BE2C (cell line): ENCODE measurements at places on chromosomes 4 and X.

GRCh38 chr4:75745161-75745560, 20.8 kb downstream of the USO1 start:
- no peak for DNase-seq

DNA sequence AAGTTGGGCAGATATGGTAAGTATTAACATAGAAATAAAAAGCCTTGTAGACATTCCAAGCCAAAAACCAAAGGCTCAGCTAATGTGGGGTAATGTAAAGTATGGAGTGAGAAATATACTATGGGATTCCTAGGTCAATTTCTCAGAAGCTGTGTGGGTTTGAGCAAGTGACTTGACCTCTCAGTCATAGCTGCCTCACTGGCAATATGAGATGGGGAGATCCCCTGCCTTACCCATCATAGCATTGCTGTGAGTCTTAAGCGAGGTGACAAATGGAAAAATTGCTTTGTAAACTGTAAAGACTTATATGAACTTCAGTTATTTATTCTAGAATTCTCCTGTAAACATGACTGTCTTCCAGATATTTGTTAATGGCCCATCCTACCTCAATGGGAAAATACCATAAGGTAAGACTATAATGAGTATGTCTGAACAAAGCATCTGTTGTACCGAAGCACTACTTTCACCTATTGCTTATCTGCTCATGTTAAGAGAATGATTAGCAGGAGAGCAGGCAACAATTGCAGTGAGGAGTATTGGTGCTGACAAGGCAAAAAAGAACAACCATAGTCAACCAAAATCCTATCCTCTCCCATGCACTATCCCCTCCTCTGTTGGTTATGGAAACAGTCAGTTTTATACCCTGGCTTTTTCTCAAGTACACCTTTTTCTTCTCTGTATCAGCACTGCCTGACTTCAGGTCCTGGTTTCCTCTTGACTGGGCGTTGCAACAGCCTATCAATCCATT, 44.1 kb upstream of the TRPC3 start:
- DNase-seq = no peak

DNA sequence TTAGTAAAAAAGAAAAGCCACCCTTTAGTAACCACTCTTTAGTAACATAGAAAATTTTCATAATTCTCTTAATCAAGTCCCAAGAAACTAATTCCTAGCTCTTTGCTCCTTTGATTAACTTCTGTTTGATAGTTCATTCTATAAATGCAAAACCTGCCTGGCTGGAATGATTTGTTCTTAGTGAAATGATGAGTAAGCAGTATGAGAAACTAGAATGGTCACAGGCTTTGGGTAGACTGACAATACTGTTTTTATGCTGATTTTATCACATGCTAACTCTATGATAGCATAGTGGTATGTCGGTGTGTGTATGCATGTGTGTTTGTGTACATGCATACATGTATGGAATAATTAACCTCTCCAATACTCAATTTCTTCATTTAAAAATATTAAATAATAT, 81.2 kb downstream of the SYTL5 start:
- no peak for DNase-seq

DNA sequence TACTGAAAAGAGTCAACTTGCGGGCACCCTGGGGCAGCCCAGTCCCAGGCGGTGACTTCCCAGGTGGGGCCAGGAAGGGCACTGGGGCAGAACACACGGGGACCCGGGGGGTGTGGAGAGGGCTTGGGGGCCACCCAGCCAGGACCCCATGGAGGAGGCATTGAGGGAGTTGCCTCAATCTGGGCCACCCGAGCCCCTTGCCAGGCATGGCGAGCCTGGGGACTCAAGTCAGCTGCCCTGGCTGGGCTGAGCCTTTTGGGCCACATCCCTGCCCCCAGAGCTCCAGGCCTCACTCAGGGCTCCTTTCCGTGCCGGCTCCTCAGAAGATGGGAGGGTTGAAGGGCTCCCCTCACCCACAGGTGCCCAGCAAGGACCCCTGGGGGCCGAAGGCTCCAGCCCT, 6.6 kb upstream of the CPLX1 start:
- DNase-seq = no peak

DNA sequence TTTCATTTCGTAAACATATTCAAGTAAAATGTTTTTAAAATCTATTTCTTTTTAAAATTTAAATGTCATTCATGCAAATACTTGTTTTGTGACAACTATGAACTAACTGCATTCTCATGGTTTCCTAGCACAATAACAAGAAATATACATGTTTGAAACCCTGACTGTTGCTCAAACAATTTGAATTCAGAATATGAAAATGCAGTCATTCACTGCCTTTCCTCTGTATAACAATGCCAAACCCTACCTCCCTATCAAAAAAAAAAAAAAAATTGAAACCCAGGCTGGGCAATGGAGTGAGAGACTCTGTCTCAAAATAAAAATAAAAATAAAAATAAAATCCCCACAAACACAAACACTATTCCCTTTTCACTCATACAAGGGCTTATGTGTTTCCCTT, 42.1 kb downstream of the MAB21L2 start:
- no peak for DNase-seq

DNA sequence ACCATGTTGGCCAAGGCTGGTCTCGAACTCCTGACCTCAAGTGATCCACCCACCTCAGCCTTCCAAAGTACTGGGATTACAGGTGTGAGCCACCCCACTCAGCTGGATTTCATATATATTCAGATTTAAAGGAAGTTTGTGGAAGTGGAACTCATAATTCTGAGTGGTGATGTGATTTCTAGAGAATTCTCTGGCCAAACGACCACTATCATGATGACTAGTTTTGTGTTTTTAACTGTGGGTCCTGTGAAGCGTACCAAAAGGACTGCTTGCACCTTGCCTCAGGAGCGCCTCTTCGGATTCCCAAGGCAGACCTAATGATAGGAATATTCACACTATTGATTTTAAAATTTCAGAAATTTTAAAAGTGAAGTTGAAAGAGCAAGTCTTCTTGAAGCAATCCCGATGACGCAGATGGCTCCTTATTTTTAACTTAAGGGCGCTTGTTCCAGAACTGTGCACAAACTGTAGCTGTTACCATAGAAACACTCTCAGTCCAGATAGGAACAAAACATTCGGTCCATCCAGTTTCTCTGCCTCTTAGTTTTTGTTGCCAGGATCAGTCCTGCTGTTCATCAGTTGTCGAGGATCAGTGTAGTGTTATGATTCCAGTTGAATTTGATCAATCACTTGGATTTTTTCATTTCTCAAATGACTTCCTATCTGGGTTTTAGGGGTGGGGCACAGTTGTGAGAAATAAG, 51.7 kb upstream of the CLCN4 start:
- DNase-seq = no peak

GRCh38 chr4:51907006-51907669, 64.2 kb downstream of the DCUN1D4 start:
- no peak for DNase-seq

GRCh38 chr4:87632469-87632868, 17.6 kb upstream of the DMP1 start:
- DNase-seq = no peak

- no peak for DNase-seq
Measured at GRCh38 chrX:111431001-111431400, 19.0 kb upstream of the DCX start.

DNA sequence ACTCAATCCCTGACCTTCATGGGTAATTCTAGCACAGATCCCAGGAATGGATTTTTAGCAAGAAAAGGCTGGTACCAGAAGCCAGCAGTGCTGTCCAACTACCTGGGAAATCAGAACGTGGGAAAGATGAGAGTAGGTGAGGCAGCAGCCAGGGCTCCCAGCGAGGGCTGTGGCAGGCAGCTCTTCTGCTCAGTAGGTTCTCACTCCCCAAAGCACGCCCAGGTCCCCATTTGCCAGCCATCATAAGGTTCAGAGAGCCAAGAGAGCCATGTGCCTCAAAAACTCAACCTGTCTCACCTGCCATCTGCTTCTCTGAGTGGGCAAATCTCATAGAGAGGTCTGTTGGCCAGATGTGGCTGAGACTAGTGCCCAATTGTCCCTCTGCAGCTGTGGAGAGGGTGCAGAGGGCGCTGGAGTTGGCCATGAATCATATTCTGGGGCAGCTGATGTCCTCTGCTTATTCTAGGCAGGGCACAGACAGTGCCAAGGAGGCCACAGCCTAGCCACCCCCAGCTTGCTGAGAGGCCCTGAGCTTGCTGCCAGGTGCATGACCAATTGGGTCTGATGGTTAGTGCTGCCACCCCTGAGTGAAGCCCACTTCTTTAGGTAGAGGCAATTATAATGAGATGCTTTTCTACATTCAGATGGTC, 81.7 kb upstream of the GATB start:
- no peak for DNase-seq

- no peak for DNase-seq
Measured at GRCh38 chrX:72202792-72203401, 21.3 kb downstream of the PIN4 start.

GRCh38 chr4:118927974-118928373, 39.3 kb downstream of the SYNPO2 start:
- DNase-seq = peak; percentile 27

DNA sequence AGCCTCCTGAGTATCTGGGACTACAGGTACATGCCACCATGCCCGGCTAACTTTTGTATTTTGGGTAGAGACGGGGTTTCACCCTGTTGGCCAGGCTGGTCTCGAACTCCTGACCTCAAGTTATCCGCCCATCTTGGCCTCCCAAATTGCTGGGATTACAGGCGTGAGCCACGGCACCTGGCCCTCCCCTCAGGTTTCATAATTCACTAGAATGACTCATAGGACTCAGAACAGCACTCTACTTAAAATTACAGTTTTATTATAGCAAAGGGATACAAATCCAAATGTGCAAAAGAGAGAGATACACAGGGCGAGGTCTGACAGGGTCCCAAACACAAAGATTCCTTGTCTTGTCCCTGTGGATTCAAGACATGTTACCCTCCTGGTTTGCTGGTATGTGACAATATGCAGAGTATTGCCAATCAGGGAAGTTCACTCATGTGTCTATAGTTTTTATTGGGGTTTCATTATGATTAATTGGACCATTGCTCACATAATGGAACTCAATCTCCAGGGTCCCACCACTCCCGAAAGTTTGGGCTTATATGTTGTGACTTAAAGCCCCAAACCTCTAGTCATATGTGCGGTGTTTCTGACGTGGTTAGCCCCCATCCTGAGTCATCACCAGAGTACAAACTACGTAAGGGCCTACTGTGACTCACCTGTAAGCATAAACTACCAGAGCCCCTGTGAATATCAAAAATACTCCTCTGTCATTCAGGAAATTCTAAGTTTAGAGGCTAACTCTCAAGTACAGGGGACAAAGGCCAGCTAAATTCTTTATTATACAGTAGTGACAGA, 5.2 kb downstream of the YIPF6 start:
- DNase-seq = no peak

- DNase-seq = peak; percentile 32
Measured at GRCh38 chr4:17347445-17347844, 164.4 kb downstream of the QDPR start.

DNA sequence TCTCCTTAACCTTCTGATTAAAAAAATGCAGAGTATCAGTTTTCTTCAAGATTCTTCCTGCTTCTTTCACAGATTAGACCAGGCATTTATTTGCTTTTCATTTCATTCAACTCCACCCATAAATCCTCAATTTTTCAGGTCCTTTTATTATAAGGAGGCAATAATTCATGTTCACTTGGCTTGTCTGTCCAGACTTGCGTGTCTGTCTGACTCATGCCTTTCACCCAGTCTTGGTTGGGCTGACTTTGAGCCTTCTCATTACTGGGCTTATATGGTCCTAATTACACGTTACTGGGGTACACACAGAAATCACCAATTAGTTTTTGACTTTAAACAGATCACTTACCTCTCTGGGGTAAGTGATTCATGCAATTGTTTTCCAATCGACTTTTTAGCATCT, 48.8 kb upstream of the GALNT7 start:
- DNase-seq = no peak

DNA sequence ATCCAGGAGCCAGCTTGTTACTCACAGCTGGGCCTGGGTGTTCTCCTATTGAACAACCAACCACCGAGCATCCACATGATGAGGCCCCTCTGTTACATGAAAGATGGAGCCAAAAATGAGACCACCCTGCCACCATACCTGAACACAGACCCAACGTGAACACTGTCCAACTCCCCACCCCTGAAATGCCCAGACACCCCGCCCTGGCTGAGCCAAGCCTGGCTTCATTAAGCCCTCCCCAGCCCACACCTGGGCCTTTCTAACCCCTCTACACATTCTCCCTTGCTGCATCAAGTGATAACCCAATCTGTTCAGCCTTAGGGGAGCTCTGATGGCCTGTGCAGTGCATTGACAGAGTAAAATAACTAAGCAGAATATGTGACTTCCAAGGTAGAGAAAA, 80.7 kb downstream of the EVC start:
- DNase-seq = no peak

DNA sequence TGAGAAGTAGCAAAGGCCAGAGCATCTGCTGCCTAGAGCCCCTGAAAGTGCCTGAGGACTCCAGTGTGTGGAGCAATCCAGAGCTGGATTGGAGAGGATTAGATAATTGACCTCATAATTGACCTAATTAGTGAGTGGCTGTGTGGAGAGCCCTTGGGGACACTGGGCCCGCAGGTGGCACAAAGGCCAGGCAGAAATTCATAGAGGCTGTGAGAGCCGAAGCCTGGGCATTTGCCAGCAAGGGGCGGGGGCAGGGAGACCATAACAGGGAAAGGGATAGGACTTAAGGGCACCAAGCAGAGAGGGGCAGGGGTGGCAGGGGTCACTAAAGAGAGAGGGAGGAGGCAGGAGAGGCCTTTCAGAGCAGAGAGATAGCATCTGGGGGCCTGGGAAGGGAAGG, 45.3 kb downstream of the EFNB1 start:
- DNase-seq = no peak

- DNase-seq = peak; percentile 56
Measured at GRCh38 chr4:138835832-138836533, 179.6 kb upstream of the NOCT start.

GRCh38 chrX:40976981-40977380, 108.3 kb upstream of the USP9X start:
- DNase-seq = no peak

GRCh38 chrX:15914486-15914885, 59.9 kb upstream of the AP1S2 start:
- DNase-seq = no peak

- DNase-seq = no peak
Measured at GRCh38 chr4:47525154-47525819, 40.2 kb downstream of the ATP10D start.

DNA sequence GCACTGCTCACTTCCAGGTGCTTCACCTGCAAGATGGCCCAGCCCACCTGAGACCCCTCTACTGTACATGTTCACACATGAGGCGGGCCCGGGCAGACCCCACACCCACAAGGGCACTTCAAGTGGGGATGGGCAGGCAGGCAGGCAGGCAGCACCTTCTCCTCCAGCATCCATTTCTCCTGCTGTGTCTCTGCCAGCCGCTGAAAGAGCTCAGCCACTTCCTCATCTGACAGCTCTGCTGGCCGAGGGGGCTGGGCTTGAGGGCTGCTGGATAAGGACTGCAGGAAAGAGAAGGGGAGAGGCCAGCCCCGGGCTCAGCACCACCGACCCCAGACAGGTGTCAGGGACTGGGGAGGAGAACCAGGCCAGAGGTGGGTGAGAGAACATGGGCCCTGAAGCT, 4.4 kb upstream of the KCND1 start:
- DNase-seq = no peak

GRCh38 chrX:115251458-115252233, 17.8 kb upstream of the LRCH2 start:
- DNase-seq = no peak

- no peak for DNase-seq
Measured at GRCh38 chrX:134294548-134294947, 57.6 kb downstream of the CCDC160 start.
